ENCODE measurements at places on chromosomes 5 and 9.

- DNase-seq = no peak
Observed at GRCh38 chr9:88268886-88269285, 119.4 kb upstream of the SPIN1 start.

DNA sequence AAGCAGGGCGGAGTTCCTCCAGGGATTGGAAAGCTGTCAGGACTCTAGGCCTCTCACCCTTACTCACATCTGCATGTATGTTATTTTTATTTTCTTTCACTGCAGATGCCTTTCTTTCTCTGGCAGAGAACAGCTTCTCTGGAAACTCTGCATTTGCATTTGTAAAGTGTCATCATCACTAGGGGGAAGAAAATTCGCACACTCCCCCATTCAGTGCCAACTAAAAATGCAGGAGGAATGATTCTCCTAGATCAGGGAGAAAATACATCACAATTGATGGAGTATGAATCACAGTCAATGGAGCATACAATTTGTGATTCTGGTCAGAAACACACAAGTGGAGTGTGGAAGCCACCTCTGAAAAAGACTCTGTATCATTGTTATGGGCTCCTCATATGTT lies 351.4 kb upstream of the FTMT start:
- DNase-seq = no peak

GRCh38 chr5:120550358-120550757 lies 86.3 kb downstream of the PRR16 start:
- peak; percentile 72 for DNase-seq

DNA sequence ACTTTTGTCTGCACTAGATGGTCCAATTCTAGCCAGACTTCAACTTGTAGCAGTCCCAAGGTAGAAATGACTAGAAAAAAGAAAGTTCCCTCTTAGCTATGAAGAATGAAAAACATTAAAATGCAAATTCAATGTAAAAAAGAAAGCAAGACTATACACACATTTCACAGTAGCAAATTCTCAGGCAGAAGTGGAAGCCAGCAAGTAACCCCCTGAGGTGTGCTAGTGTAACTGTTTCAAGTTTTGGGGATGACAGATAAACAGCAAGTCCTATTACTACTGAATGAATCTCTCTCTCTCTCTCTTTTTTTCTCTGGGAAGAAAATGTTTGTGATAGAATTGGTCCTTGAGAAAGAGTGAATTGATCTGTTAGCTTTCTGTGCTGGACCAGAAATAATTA lies 185.6 kb downstream of the EFNA5 start:
- no peak for DNase-seq

DNA sequence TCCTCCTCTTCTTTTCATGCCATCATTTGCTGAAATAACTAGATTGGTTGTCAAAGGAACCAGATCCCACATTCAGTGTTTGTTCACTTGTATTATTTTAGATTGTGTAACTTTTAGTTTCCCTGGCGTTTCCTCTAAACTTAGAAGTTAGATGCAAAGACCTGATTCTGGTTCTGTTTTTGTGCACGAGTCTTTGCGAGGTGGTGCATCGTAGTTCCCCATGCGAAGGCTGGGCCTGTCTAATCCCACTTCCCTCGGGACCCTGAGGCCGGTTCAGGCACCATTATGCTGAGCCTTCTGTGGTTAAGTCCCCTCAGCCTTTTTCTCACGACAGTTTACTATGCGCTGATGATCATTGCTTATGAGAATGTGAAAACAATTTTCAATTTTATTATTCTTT lies 219.1 kb upstream of the OTULINL start:
- DNase-seq = no peak

- DNase-seq = no peak
Observed at GRCh38 chr9:137307255-137308056, 5.4 kb upstream of the NRARP start.

DNA sequence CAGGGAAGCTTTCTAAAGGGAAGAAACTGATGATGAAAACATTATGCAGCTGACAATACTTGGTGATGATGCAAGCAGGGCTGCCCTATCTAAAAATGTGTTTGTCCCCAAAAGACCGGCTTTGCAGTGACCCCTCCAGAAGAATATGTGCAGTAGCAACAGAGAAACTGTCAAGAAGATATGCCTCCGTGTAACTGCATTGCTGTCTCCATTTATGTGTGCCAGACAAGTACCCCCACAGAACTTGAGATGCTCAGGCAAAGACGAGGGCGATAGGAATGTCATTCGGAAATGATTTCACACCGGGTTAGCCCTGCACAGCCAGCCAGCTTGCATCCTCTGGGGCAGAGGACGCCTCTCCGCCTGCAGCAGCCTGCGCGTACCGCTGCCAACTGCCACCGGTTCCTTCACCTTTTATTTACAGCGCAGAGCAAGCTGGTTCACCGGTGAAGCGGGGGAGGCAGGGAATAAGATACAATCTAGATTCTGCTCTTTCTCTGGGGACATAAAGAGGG lies 2.0 kb downstream of the GABBR2 start:
- DNase-seq = peak; percentile 14

- DNase-seq = peak; percentile 72
Observed at GRCh38 chr5:132451387-132451786, 39.2 kb downstream of the IRF1 start.

GRCh38 chr5:56145511-56145910 lies 87.6 kb downstream of the ANKRD55 start:
- DNase-seq = no peak

GRCh38 chr5:11620172-11620571 lies 284.1 kb downstream of the CTNND2 start:
- no peak for DNase-seq

GRCh38 chr5:57494104-57495098 lies 11.8 kb upstream of the ACTBL2 start:
- DNase-seq = peak; percentile 97

DNA sequence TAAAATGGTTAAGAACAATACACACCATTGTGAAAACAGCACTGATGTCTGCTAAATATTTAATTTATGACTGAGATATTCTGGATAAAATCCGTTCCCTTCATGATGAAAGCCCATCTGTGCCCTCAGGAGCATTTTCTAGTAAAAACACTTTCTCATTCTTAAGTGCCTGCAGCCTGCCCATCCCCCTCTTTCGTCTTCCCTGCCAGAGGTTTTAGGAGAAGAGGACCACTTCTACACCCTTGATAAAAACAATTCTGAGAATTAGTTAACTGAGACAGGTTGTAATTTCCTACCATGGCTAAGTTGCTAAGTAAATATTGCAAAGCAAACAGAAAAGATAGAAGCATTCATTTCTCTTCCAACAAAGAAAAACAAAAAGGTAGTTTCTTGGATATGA lies 272.6 kb downstream of the ATPSCKMT start:
- DNase-seq = no peak

DNA sequence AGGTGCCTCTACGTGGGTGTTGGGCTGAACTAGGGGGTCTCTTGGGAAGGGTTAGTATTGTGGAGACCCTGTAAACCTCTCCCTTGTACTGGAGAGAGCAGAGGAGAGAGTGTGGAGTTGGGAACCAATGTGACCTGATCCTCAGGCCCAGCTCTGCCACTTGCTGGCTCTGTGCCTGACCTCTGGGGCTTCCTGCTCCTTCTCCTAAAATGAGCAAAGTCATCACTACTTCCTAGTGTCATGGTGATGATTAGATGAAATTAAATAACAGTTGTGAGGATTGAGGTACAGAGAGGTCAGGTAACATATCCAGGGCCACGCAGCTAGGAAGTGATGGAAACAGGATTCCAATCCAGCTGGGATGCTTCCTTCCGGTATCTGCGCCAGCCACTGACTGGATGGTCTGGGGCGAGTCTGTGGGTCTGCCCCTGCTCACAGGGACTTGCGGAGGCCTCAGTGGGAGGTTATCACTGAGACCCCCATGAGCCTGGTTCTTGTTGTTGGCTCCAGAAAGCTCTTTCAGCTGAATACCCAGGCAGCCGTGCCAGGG lies 9.2 kb downstream of the GALNT10 start:
- DNase-seq = no peak

DNA sequence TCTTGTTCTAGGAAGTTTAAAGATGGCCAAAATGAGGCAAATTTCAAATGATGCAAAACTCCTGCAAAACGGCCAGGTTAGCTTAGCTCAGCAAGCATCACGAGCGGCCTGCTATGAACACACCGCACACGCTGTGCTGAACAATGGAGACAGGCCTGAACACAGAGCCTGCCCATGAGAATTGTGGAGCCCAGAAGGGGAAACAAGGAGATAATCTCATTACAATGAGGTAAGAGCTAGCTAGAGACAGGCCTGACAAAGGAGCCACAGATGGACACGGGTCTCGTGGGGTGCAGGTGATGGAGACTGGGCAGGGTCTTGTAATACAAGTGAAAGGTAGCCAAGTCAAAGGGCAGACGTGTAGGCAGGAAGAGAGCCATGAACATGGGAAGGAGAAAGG lies 50.2 kb downstream of the PSMB7 start:
- DNase-seq = no peak

DNA sequence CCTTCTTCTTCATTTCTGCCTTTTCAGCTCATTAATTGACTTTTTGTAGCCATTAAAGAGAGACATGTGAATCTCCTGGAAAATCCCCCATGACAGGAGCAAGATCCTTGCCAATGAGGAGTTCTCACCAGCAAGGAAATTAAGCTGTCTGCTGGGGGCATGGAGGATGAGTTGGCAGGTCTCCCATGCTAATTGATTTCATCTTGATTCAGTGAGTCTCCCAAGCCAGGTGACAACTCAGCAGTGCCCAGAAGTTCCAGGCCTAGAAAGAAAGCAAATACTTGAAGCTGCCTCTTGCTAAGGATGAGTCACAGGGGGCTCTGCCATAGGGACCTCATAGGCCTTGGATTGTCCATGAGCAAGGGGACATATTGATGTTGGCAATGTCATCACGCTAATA lies 30.0 kb upstream of the ADRA1B start:
- no peak for DNase-seq

Data from ELR (cell line).